ENCODE measurements at places on chromosomes 1 and 21.

GRCh38 chr1:162029157-162029556, 5.5 kb upstream of the OLFML2B start:
- DNase-seq = no peak

- peak; percentile 58 for DNase-seq
Observed at GRCh38 chr1:234730770-234731568, 121.0 kb upstream of the IRF2BP2 start.

GRCh38 chr21:19999369-20000272, 998.6 kb upstream of the NCAM2 start:
- DNase-seq = no peak

- no peak for DNase-seq
Observed at GRCh38 chr1:10761503-10762152, 34.8 kb downstream of the CASZ1 start.

GRCh38 chr21:30190554-30190953, 23.9 kb upstream of the CLDN17 start:
- DNase-seq = no peak

- DNase-seq = no peak
Observed at GRCh38 chr21:39720126-39720778, 24.7 kb upstream of the IGSF5 start.

DNA sequence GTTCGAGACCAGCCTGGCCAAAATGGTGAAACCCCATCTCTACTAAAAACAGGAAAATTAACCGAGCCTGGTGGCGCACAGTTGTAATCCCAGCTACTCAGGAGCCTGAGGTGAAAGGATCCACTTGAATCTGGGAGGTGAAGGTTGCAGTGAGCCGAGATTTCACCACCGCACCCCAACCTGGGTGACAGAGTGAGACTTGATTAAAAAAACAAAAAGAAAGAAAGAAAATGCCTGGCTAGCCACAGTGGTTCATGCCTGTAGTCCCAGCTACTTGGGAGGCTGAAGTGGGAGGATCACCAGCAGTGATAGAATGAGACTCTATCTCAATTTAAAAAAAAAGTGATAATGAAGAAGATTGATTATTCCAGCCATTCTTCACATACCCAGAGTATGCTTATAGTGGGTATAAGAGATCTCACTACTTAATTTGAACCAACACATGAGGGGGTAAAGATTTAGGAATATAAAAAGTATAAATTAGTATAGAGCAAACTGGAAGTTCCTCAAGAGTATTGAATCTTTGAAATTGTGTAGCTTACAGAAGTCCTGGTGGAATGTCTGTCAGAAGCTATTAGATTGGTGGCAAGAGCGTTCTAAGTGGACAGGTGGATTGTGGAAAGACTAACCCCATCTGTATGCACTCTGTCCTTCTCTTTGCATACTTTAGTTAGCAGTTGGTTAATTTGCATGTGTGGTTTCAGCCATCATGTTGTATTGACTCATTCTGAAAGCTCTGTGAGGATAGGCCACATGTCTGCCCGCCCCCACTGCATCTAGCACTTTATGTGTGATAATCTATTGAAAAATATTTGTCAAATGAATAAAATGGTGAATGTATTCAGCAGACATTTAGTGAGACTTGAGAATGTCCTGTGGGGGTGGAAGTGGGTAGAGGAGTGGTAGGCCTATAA, 25.0 kb downstream of the RLF start:
- DNase-seq = peak; percentile 53

DNA sequence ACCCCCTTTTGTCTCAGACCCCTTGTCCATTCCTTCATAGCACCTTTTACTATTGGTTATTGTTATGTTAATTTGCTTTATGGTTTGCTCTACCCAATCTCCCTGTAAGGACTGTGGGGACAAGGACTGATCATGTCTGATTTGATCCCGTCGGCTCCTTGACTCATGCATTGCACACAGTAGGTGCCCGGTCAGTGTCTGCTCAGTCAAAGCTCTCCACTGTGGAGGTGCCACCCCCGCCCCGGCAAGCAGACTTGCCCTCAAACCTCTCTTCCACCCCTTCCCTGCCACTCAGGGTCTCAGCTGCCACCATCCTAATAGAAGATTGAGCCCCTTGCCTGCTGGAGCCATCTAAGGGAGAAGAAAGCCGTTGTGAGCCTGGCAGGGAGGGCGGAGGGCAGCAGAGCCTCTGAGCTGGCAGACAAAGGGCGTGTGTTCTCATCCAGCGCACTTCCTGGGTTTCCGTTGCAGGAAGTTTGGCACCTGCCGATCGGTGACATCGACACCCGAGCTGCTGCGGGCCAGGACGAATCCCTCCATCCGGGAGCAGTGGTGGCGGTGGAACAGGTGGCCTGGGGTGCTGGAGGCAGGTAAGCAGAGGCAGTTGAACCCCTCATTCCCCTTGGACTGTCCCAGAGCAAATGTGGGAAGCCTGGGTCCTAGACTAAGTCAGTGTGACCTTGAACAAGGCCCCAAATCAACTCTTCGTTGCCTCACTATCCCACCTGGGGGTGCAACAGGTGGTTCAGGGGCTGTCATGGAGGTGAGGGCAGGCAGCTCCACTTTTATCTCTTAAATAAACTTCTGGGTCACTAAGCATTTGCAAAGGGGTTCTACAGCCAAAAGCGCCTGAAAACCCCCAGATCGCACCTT, 2.2 kb upstream of the FBLIM1 start:
- DNase-seq = no peak

DNA sequence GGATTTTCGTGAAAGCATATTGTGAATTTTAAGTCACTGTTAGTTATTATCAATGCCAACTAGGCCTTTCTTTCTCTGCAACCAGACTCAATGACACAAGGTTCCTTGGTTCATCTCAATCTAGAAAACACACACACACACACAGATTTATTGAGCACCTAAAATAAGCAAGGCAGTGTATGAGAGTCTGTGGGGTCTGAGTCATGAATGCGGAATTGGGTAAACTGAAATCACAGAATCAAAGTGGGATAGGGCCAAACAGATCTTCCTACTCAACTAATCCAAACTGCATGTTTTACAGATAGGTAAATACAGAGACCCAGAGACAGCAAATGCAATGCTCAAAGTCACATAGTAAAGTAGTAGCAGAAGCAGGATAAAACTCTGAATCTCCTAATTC, 48.5 kb upstream of the NRDC start:
- no peak for DNase-seq

- DNase-seq = no peak
Observed at GRCh38 chr1:242081446-242081845, 82.5 kb upstream of the MAP1LC3C start.

- DNase-seq = peak; percentile 58
Observed at GRCh38 chr1:184664042-184664660, 90.5 kb downstream of the EDEM3 start.

GRCh38 chr1:3477241-3477995, 23.0 kb downstream of the ARHGEF16 start:
- no peak for DNase-seq

DNA sequence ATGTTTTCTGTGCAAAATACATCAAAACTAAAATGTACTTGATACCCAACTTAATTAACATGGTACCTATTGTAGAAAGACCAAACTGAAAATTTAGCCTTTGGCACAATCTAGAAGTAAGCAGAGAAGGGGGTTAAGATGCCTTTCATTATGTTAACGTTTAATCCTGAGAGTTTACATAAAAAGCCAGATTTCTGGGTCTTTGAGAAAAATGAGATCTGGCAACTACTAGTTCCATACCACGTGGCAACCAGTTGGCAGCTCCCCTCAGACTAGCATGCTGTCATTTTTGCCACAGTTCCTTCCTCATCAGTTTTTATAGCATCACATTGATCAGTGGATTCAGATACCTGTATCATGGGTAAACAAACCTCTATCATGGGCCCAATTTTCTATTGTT, 1.5 kb downstream of the RO60 start:
- no peak for DNase-seq

DNA sequence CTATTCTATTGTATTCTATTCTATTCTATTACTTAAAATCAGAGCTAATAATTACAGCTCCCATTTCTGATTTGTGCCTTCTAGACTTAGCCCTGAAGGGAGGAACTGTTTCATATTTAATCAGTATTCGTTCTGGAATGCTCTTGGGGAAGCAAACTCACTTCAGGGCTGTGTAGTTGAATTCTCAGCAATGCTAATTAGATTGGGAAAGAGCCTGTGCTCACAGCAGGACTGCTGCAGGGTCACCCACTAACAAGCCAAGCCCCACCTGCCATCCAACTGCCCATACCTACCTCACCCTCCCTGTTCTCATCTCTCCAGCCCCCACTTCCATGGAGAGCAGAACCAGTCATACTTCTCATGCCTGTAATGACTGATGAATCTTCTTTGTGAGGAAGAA, 464.2 kb downstream of the PTPRU start:
- no peak for DNase-seq

DNA sequence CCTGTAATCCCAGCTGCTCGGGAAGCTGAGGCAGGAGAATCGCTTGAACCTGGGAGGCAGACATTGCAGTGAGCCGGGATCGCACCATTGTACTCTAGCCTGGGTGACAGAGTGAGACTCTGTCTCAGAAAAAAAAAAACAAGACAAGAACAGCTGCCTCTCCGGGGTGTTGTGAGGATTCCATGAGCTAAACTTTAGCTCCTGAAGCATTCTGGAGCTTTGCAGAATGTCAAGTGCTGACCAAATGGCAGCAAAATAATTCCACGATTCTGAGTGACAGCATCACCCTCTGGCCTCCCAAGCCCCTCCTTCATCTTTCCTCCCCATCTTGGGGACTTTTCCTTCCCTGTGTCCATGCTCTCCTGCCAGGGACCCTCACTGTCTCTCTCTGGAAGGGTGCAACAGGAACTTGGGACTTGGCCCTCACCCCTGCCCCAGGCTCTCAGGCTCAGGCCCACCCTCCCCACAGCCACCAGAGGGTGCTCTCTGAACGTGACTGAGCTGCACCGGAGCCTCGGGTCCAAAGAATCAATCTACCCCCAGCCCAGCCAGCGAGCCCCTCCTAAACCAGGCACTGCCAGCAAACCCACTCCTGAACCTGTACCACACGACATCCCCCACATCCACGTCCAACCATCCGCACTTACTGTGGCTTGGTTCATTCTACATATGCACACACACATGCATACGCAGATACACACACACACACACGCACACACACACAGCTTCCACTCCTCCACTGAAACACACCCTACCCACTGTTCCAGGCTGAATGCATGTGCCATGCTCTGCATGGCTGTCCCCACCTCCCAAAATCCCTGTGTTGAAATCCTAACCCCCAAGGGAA, 45.7 kb downstream of the ACOT7 start:
- peak; percentile 68 for DNase-seq

DNA sequence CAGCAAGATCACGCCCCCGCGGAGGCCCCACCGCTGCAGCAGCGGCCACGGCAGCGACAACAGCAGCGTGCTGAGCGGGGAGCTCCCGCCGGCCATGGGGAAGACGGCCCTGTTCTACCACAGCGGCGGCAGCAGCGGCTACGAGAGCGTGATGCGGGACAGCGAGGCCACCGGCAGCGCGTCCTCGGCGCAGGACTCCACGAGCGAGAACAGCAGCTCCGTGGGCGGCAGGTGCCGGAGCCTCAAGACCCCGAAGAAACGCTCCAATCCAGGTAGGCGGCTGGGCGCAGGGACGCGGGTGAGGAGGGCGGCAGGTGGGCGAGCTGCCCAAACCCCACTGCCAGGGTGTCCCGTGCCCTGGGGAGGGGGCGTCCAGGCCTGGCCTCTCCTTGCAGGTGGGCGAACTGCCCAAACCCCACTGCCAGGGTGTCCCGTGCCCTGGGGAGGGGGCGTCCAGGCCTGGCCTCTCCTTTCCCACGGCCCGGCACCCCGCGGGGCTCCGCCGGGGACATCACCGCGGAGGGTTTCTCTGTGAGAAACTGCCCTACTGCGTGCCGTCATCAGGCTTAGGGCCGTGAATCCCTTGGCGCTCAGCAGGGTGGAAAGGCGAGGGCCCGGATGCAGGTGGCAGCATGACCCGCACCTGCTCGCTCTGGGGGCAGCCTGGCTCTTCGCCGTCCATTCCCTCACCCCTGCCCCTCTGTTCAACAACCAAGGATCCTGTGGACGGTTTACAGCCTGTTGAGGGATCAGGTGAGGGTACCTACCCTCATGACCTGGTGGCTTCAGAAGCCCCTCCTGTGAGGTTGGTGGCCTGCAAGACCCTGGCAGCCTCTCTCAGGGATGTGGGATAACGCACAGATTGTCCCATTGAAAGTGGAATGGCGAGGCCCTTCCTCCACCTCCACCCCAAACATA, 534.0 kb downstream of the KIF26B start:
- no peak for DNase-seq

GRCh38 chr21:26491663-26492062, 81.4 kb downstream of the CYYR1 start:
- no peak for DNase-seq

DNA sequence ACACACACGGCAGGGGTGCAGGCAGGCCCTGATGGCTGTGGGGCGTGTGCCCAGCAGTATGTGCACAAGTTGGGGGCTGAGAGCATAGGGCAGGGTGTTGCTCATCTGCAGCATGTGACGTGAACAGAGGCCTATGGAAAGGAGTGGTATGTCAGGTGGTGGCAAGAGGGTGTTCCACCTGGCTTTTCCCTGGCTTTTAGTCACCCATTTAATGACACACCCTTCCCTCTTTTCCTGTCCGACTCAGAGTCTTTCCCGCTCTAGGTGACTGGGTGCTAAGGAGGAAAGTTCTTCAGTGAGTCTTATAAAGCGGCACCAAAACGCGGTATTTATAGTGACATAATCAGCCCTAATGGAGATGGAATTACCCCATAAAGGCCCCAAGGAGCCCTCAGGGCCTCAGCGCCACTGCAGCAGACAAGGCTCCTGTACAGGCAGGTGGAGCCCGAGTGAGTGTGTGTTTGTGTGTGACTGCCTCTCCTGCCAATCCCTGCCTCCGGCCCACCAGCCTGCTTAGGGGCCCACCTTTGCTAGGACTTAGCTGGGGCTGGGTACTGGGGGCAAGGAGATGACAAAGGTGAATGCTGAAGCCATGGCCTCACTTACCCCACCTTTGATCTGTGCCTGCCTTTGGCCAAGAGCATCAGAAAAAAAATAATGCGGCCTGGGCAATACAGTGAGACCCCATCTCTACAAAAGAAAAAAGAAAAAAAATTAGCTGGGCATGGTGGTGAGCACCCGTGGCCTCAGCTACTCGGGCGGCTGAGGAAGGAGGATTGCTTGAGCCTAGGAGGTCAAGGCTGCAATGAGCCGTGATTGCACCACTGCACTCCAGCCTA, 3.3 kb upstream of the EPHA2 start:
- no peak for DNase-seq

- DNase-seq = no peak
Observed at GRCh38 chr1:162873671-162874666, 13.0 kb upstream of the CCDC190 start.

DNA sequence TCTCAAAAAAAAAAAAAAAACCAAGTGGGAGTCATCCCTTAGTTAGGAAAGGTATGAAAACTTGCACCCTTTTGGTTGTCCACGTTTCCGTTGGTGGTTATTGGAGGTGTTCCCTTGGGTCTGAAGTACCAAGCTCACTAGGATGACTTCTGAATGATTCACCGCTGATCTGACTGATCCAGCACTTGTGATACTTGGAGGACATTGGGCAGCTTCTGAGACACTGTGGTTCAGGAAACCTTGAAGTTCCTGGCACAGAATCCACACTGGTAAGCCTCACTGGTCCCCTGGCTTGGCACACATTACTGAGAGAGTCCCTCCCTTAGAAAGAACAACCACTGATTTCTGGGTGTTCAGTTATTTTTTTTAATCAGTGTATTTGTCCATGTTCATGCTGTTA, 91.9 kb downstream of the RYR2 start:
- no peak for DNase-seq

Measured in stimulated activated naive CD8-positive, alpha-beta T cell treated with anti-CD3 and anti-CD28 coated beads, Interleukin-15, amount 100 ng/mL, for 72 hours (primary cell).